ENCODE measurements at places on chromosomes 1 and 21.

DNA sequence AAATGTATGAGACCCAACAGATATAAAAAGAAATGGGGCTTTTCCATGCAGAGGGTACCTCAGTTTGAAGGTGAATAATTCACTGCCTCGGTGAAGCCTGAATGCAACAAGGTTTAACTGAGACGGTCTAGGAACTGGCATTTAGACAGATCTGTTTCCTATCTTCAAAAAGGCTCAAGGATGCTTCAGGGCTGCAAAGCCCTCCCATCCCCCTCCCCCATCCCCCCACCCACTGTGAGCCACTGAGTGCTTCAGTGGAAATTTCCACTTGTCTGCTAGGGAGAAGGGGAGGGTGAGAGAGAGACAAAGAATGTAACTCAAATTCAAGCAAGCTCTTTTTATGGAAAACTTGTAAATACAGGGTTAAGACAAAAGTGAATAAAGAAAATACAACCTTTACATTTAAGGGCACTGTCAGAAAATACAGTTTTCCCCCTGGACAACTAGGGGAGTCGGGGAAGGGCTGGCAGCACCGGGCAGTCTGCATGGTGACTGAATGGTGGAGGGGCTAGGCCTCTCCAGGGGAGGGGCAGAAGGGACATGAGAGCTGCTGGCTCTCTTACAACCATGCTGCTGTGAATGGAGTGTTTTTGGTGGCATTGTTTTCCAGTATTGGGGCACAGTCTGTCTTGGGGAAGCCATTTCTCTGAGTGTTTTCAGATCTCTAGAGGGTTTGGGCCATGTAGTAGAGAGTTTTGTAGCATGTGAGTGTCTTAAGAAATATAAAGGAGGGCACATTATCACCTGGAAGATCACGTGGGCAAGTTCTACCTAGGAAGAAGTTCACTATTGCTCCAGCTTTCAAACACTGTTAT is 56.7 kb downstream of the MRPS6 start:
- DNase-seq, result no peak

DNA sequence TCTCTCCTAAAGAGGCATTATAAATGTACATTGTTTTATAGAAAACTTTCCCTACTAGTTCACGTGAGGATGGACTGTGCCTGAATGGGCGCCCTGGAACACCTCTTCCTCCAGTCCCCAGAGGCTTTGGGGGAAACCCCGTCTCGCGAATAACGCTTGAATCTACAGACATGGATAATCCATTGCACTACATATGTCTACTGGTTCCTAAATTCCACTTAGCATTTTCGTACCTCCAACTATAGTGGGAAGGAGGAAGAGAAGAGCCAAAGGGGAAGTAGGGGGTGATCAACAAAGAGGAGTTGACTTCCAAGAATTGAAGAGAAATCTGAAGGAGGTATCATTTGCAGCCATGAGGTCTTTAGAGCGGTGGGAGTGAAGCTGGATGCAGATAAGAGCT is 11.1 kb downstream of the BARHL2 start:
- DNase-seq, result no peak

DNA sequence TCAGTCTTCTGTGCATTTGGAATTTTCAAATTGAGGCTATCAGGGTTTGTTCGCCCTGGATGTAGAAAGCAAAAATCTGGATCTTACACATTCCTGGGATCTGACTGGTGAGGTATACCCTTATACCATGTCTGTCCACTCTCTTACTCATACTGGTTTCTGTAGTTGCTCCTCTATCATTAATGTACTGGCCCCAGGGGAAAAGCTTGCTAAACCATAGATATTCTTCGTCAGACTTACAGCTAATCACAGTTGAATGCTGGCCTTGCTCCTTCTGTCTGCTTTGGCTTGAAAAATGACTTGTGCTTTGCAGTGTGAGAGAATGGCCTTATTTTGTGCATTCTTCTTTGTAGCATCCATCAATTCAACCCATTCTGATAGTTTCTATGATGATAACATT is 30.5 kb downstream of the TBCE start:
- DNase-seq, result no peak

- DNase-seq, result no peak
Measured at GRCh38 chr1:204455063-204455830, 39.4 kb downstream of the PIK3C2B start.

DNA sequence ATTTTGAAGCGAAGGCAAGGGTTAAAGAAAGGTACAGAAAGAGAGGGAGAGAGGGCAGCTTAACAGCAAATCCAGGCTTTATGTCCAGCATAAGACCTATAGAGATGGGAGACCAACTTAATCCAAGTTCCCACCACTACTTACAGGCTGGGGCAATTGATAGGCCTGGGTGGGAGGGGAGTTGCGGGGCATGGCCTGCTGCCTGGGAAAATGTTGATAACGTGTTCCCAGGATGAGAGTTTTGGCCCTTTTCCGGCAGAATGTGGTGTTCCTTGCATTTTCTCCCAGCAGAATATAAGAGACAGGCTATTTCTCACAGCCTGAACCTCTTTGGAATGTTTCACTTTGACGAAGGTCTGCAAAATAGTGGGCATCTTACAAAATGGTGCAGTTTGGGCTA is 34.9 kb upstream of the PLA2G5 start:
- no peak for DNase-seq

GRCh38 chr1:76198452-76198851 is 123.9 kb downstream of the ST6GALNAC3 start:
- DNase-seq, result no peak

DNA sequence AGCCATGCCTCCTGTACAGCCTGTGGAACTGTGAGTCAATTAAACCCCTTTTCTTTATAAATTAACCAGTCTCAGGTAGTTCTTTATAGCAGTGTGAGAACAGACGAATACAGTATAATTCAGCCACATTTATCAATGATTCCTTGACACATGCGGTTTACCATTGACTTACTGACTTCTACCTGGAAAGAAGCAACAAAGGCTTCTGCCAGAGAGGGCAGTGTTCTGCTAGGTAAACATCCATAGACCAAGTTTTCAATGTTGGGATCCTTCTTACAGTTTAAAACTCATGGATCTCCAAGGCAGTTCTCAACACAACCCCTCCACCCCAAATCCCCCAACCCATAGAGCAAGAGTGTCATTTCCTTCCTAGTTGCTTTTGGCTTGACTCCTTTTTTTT is 150.6 kb downstream of the ZNF648 start:
- no peak for DNase-seq

DNA sequence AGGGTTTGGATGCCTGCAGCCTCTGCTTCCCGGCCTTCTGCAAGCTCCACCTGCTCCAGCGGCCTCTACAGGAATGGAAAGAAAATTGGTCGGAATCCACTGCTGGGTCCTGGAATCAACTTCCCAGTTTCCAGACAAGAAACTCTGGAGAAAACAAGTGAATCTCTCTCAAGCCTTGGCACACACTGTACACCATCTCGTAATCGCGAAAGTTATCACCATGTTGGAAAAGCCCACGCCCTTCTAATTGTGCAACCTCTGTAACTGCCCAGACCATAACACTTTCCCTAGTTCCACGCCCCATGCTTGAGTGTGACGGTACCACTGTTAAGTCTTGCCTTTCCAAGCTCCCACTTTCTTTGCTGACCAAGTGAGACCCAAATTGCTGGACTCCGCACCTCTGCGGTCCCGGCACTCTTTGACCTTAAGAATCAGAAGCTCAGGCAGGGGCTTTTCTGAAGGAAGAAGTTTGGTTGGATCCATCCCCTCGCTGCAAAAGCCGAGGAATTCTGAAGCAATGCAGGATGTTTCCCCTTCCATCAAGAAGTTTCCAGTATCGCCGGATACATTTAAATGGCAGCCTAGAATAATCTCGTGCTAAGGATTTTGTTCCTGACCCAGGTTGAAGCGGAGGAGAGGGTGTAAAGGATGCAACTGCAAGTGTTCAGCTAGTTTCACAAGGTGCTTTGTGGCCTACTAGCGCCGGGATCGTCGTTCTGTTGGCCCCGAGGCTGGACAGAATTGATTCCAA is 6.2 kb downstream of the NR5A2 start:
- no peak for DNase-seq

- DNase-seq, result no peak
Measured at GRCh38 chr1:192251735-192252134, 65.1 kb upstream of the RGS21 start.

GRCh38 chr1:100565533-100565932 is 27.6 kb downstream of the GPR88 start:
- DNase-seq, result no peak

GRCh38 chr1:24317956-24318614 is 1.1 kb upstream of the GRHL3 start:
- DNase-seq, result no peak

GRCh38 chr1:186710696-186711095 is 30.5 kb upstream of the PTGS2 start:
- DNase-seq, result no peak

GRCh38 chr21:41980561-41980960 is 26.7 kb upstream of the C2CD2 start:
- DNase-seq, result no peak

Measured in GM13977 (cell line).